Progenitor cell of endocrine pancreas (in vitro differentiated cells): ENCODE measurements at places on chromosomes 4 and X.

DNA sequence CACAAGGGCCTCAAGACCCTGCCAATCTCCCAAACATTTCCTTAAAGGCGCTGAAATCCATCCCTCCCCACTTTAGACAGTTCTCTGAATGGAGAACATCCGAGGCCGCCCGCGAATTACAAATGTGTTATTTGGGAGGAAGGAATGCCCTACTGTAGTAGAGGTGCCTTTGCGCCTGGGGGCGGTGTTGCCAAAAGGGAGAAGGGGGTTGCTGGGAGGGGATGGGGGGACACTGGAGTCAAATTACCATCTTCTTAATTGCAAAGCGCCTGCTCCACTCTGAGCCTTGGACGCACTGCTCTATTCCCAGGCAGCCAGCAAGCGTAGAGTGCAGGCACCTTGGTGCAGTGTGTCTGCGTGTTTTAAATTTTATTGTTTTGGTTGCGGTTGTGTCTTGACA is 2.7 kb downstream of the TMEM255A start:
- no peak for DNase-seq

DNA sequence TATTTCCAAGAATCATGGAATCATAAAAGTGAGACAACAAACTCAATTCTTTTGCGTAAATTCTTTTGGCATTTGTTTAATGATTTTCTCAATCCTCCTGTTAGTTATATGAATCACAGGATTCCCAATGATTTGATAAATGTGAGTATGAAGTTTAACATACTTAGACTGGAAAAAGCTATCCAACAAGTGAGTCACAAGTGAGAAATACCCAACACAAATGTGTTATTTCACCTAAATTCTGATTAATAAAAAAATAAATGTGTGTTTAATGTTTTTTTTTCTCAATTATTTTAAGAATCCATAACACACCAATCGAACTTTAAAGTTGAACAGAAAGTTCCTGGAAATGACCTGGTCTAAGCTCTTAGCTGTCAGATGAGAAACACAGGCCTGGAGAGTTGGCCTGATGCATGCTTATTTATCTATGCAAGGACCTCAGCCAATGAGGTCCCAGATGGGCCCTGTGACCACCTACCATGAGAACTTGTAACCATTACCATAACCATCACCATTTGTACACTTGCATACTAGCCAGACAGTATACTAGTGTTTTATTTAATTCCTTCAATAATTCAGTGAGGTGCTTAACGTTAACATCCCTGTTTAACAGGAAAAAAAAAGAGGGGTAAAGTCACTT is 386.7 kb downstream of the SPRY1 start:
- DNase-seq = no peak

- no peak for DNase-seq
Measured at GRCh38 chrX:140503238-140503601, 1.6 kb downstream of the SOX3 start.

- no peak for DNase-seq
Measured at GRCh38 chr4:157043131-157043530, 32.8 kb upstream of the GLRB start.

- DNase-seq = no peak
Measured at GRCh38 chr4:155891058-155891457, 12.4 kb upstream of the TDO2 start.

DNA sequence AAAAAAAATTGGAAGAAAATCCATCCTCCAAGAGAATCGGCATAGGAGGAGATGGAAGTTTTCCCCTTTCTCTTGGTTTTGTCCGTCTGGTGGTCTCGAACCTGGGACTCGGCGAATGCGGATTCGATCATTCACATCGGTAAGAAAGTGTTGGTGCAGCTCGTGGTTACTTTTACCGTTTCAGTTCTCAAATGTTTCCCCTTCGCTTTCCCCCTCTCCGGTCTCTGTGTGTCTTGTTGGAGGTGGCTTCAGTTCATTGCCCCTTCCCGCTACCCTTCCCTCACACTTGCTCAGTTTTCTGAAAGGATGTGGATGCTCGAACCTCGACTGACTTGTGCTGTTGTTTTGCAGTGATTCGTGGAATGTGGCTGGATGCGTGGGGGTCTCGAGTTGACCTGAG is 840 bp downstream of the GRID2 start:
- DNase-seq = no peak
